SJSA1 (cell line): ENCODE measurements at places on chromosomes 2 and 18.

DNA sequence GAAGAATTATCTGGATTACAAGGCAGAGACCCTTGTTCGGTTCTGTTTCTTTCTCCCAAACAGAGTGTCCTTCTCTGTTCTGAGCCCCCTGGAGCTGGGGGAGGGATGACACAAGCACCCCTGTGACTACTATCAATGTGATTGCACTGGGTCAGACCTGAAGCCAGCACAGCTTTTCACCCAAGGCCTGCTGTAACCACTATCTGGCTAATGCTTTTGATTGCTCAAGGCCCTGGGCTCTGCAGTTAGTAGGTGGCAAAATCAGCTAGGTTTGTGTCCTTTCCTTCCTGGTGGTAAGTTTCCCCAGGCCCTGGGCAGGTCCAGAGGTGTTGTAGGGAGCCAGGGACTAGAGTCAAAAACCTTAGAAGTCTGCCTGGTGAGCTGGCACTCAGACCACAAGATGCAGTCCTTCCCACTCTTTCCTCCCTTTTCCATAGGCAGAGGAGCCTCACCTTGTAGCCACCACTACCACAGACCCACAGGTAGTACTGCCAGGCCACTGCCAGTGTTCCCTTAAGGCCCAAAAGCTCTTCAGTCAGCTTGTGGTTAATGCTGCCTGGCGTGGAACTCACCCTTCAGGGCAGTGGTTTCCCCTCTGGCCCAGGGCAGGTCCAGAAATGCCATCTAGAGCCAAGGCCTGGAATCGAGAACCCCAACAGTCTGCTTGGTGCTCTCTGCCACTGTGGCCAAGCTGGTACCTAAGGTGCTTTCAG is 83.0 kb downstream of the FAM117B start:
- no peaks in the 10 kb centered on the region for H3K36me3 ChIP-seq
- H3K4me1 ChIP-seq: no peaks in the 10 kb centered on the region
- no peak overlapping the region for H3K27ac ChIP-seq
- DNase-seq: no peak
- no peak overlapping the region for H3K4me3 ChIP-seq
- no peaks in the 10 kb centered on the region; the same call in 1 of the 2 replicates for H3K27me3 ChIP-seq

DNA sequence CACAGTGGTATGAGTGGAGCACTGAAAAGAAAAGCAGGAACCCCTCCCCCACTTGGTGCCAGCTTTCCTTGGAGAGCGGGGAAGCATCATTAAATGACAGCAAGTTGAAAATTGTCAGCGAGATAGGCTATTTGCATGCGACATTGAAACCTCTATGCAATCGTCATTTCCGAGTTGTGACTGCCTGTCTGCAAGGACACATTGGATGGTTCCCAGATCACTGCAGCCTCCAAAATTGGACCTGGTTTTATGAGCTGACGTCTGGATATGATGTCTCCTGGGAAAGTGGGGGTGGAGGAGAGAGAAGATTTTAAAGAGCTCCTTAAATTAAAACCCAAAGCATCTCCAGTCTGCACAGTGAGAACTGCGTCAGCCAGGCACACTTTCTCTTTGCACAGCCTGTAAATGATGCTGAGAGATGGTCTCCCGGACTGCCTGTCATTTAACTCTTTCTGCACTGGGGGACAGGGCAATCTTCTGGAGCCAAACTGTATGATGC is 57.8 kb upstream of the KIF5C start:
- H3K36me3 ChIP-seq: no peaks in the 10 kb centered on the region
- no peak overlapping the region for H3K27ac ChIP-seq
- no peak for DNase-seq
- H3K27me3 ChIP-seq: peaks cover 4% of the 10 kb centered on the region; the same call in 1 of the 2 replicates

DNA sequence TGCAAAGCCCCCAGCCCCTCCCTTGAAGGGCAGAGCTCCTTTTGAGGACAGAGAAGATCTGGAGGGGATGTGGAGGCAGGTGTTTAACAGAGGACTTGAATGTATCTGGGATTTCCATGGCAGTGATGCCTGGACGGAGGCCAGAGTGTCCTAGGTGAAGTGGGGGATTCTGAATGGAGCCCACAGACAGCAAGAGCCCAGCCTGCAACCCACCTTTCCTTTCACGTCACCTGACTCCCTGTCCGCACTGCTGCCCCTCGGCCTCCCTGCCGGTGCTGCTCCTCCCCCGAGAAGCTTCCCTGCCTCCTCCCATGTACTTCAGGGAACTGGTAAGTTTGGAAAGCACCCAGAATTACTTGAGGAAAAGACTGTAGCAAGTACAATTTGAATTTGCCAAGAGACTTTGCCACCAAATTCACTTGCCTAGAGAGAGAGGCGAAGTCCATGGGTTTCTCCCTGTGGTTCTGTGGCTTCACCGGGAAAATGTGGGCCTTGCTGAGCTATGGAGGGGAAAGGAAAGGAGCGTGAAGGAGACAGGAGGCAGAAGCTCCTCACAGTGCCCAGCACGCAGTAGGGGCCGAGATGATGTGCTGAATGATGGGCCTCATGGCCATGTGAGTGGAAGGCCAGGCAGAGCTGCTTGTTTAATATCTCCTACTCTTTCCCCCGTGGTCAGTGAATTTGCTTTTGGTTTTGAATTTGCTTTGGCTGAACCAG is 13.9 kb upstream of the ASPRV1 start:
- DNase-seq: no peak
- H3K27me3 ChIP-seq: no peaks in the 10 kb centered on the region
- no peaks in the 10 kb centered on the region for H3K36me3 ChIP-seq
- no peaks in the 10 kb centered on the region for H3K4me1 ChIP-seq

DNA sequence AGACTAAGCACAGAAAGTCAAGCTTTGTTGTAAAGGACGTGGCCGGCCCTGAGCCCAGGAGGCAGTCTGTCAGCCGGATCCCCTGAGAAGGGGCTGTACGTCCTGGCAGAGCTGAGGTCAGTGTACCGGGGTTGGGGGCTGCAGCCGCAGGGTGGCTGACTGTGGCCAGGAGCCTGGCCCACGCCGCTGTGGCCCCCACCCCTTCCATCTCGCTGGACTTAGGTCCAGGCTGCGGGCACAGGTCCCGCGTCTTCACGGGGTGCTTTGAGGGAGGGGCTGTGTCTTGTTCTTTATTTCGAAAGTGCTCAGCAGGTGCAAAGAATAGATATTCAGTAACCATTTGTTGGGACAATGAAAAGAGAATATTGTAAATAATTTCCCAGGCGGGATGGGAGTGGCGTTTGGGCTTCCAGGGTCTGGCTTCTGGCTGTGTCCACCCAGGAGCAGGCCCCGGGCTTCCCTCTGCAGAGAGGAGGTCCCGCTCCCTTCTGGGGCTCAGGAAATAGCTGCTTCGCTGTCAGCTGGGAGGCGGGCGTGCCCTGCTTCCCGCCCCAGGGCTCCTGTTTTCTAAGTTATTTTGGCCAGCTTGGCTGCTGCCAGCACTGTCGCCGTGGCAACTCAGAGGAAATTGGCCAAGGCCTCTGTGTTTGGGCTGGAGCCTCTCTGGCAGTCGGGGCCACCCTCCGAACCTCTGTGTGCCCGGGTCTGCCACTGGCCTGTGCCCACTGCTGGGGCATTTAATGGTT is 7.4 kb downstream of the NFATC1 start:
- DNase-seq: no peak
- H3K27me3 ChIP-seq: no peaks in the 10 kb centered on the region
- no peaks in the 10 kb centered on the region for H3K36me3 ChIP-seq
- H3K4me1 ChIP-seq: peaks cover 5% of the 10 kb centered on the region
